ENCODE measurements at places on chromosomes 16 and 17.

- DNase-seq, result no peak
Measured at GRCh38 chr16:79542237-79542774, 58.2 kb downstream of the MAF start.

- no peak for DNase-seq
Measured at GRCh38 chr16:86725401-86725800, 147.1 kb downstream of the FOXL1 start.

GRCh38 chr16:81873843-81874752 is 95.0 kb downstream of the PLCG2 start:
- peak; percentile 50 for DNase-seq

DNA sequence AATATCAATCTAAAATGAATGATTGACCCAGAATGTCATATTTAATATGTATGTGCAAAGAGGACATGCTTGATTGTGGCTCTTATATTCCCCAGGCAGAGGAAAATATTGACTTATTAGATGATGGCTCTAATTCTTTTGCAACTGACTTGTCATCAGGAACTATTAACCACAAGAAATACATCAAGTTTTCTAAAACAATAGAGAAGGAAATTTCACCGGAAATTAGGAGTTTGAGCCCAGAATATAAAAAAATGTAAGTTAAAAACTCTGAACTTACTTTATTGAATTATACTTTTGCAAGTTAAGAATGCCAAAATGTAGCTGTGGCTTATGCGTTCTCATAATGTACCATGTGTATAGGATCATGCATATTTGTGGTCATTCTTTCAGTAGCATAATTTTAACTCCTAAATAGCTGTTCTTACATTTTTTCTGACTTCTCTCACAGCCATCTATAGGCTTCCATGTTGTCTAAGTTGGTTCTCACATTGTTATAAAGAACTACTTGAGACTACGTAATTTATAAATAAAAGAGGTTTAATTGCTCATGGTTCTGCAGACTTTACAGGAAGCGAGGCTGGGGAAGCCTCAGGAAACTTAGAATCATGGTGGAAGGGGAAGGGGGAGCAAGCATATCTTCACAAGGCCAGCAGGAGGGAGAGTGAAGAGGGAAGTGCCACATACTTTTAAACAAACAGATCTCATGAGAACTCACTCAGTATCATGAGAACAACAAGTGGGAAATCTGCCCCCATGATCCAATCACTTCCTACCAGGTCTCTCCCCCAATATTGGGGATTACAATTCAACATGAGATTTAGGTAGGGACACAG is 11.6 kb downstream of the EFCAB13 start:
- no peak for DNase-seq

DNA sequence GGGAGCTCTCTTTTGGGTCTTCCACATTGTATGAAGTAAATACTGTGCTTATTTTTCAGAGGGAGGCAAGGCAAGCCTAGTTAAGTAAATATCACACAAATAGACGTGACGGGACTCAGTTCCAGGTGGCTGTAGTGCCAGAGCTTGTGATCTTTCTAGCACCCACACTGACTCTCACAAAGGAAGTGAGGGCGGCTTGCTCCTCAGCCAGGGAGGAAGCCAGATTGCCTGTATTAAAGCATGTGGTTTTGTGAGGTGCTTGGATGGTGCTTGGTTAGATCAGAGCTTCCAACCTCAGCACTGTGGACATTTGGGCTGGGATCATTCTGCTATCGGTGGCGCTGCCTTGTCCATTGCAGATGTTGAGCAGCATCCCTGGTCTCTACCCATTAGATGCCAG is 80.1 kb downstream of the VAT1L start:
- DNase-seq, result no peak

- no peak for DNase-seq
Measured at GRCh38 chr17:50498021-50498874, 10.0 kb upstream of the MYCBPAP start.

DNA sequence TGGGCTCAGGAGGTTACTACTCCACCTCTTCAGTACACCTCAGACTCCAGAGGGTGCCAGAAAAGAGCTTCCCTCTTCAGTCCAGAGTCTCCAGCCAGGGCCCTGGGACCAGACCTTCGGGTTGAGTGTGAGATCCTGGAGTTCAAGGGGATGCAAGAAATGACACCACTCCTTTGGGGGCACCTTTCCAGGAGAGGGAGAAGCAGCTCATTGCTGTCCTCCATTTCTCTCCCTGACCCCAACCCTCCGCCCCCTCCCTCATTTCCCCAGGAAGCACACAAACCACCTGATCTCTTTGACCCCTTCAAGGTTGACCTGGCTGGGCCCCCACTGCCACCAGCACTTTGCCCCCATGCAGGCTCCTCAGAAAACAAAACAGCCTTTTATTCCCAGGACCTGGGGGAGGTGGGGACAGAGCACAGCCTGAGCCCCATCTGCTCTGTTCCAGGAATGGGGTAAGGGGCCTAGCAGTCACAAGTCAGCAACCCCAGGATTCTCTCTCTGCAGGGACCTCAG is 21.4 kb downstream of the CDH5 start:
- DNase-seq, result no peak

- no peak for DNase-seq
Measured at GRCh38 chr16:60608971-60609370, 1427.3 kb downstream of the CDH8 start.

GRCh38 chr16:16028311-16028999 is 79.0 kb downstream of the ABCC1 start:
- DNase-seq, result no peak

GRCh38 chr17:7354262-7354843 is 603 bp upstream of the TMEM95 start:
- DNase-seq, result no peak

GRCh38 chr17:29138184-29138955 is 41.8 kb downstream of the MYO18A start:
- peak; percentile 54 for DNase-seq

DNA sequence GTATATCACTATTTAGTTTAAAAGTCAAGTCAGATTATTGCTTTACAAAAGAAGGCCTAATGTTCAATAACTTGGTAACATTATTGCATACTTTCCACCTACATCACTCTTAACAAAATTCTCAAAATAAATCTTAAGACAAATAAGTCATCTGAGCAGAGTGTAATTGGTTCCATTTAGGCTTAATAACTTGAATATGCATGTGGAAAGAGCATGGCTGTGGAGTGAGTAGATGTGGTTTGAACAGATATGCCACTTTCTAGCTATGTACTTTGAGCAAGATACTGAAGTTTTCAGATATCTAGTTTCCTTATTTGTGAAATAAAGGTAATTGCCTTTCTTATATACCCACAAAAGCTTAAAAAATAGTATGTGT is 6.7 kb upstream of the EVI2A start:
- no peak for DNase-seq

GRCh38 chr16:18809165-18809564 is 7.8 kb upstream of the ARL6IP1 start:
- no peak for DNase-seq

GRCh38 chr16:86121374-86122010 is 222.5 kb downstream of the IRF8 start:
- DNase-seq, result no peak

DNA sequence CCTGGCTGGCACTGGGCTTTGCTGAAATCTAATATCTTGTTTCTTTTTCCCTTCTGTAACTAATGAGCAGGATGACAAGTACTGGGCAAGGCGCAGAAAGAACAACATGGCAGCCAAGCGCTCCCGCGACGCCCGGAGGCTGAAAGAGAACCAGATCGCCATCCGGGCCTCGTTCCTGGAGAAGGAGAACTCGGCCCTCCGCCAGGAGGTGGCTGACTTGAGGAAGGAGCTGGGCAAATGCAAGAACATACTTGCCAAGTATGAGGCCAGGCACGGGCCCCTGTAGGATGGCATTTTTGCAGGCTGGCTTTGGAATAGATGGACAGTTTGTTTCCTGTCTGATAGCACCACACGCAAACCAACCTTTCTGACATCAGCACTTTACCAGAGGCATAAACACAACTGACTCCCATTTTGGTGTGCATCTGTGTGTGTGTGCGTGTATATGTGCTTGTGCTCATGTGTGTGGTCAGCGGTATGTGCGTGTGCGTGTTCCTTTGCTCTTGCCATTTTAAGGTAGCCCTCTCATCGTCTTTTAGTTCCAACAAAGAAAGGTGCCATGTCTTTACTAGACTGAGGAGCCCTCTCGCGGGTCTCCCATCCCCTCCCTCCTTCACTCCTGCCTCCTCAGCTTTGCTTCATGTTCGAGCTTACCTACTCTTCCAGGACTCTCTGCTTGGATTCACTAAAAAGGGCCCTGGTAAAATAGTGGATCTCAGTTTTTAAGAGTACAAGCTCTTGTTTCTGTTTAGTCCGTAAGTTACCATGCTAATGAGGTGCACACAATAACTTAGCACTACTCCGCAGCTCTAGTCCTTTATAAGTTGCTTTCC is 56.0 kb downstream of the HLF start:
- no peak for DNase-seq

DNA sequence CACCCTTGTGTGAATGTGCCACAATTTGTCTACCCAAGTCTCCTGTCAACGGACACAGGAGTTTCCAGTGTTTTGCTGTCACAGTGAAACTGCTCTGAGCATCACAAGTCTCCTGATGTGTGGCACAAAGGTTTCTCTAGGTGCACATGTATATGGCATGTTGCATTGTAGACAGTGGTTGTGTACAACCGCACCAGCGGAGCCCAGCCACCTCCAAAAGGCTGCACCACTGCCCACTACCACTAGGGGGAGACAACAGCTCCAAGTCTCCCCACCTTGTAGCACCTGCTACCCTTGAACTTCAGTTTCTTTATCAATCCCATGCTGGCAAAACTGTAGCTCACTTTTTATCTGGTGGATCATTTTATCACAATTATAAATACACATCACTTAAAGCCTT is 95.5 kb upstream of the ZNF469 start:
- peak; percentile 21 for DNase-seq

GRCh38 chr17:64773386-64773835 is 111.3 kb upstream of the SMURF2 start:
- DNase-seq, result no peak

- DNase-seq, result peak; percentile 36
Measured at GRCh38 chr17:27578718-27579085, 52.3 kb upstream of the LGALS9 start.

DNA sequence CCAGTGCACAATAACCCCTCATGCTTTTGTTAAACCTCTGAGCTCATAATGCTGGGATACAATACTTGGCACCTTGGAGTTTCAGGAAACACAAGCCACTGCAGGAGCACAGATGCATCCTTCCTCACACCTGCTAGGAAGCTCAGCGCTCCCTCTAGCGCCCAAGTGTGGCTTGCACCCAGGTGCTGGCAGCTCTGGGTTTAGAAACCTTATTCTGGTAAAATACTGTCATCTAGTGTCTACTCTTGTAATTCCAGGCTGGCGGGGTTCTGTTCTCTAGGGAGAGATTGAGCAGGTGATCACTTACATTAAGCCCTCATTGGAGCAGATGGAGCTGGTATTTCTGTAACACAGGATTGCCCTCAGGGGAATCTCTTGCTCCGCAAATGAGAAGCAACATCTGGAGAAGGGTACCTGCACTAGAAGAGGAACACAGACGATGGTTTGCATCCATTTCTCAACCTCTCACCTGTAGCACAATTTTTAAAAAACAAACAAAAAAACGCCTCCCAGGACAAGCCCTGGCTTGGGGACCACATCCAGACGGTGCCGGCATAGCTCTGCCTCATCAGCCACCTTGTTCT is 1.5 kb downstream of the CCL1 start:
- DNase-seq, result peak; percentile 74

GRCh38 chr17:65097110-65097509 is 40.1 kb upstream of the RGS9 start:
- DNase-seq, result no peak

DNA sequence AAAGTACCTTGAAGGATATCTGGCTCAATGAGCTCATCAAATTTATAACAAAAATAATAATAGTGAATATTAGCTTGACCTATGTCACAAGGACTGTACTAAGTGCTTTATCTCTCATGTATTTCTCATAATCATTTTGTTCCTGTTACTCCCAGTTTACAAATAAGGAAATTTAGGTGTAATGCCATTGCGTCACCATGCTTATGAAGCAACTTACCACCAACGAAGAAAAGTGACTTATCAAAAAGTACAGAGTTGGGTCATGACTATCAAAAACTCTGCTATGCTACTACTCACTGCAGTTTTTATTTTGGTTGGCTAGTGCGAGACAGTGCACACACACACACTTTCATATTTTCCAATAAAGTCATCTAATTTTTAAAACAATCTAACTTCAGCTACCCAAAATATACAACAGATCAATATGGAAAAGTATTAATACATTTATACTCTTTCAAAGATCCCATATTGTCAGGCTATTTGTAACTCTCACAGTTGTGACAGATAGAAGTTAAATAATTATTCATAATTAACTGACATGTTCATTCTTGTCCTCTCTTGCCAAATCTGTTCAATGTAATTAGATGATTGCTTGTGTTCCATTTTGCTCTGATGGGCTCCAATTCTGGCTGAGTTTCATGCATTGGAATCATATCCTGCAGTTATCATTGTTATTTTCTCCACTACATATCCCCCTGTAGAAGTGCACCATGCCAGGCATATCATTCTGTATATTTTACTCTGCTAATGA is 119.4 kb downstream of the KCNJ2 start:
- DNase-seq, result no peak

GRCh38 chr17:1029196-1029921 is 32.4 kb downstream of the TIMM22 start:
- no peak for DNase-seq

- DNase-seq, result no peak
Measured at GRCh38 chr17:10394201-10394887, 21.5 kb upstream of the MYH13 start.

GRCh38 chr17:72984926-72985325 is 107.6 kb downstream of the SLC39A11 start:
- DNase-seq, result no peak

- DNase-seq, result no peak
Measured at GRCh38 chr17:7045492-7046126, 1.7 kb upstream of the SLC16A11 start.

DNA sequence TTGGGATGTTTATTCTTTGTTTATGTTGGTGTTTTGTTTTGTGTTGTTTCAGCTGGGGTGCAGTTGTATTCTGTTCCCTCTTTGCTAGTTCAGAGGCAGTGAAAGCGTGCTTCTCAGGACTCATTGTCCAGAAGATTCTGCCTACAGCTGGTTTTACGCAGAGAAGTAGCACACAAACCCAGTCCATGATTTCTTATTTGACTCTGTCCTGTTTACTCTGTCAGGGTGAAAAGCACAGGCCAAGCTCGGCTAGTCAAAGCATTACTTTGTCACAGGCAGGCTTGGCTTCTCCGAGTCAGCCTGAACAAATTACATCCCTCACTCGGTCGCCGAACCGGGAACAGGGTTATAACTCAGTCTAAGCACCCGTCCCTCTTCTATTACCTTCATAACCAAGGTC is 435.0 kb downstream of the MAF start:
- no peak for DNase-seq

DNA sequence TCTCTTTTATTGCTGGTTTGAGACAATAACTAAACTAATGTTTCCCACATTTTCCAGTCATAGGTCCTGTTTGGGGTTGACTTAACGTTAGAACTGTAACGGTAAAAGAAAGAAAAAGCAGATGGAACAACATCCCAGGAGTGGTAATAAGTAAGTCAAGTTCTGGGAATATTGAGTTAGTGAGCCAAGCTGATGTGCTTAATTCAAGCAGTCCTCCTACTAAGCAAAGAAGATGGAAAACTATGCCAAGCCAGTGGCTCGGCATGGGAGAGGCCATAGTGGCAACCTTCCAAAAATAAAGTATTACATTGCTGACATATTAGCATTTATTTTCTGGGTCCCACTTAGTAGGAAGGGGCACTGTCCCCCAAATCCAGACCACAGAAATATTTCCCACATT is 161.7 kb upstream of the CDH5 start:
- no peak for DNase-seq
